CD4-positive, alpha-beta T cell (primary cell): ENCODE measurements at places on chromosomes 5 and 9.

- H3K27ac ChIP-seq = peak overlapping the region; percentile 59
- peak overlapping the region; percentile 1 for H3K4me3 ChIP-seq
- no peaks in the 10 kb centered on the region for H3K27me3 ChIP-seq
- no peak for DNase-seq
- peaks cover 64% of the 10 kb centered on the region for H3K4me1 ChIP-seq
- H3K36me3 ChIP-seq = no peaks in the 10 kb centered on the region
Observed at GRCh38 chr9:2023532-2023931, 8.4 kb downstream of the SMARCA2 start.

GRCh38 chr5:132704875-132705274, 31.1 kb downstream of the IL4 start:
- no peaks in the 10 kb centered on the region for H3K27me3 ChIP-seq
- DNase-seq = no peak
- H3K36me3 ChIP-seq = peaks cover 19% of the 10 kb centered on the region
- H3K4me3 ChIP-seq = no peak overlapping the region
- H3K4me1 ChIP-seq = no peaks in the 10 kb centered on the region
- no peak overlapping the region for H3K27ac ChIP-seq

DNA sequence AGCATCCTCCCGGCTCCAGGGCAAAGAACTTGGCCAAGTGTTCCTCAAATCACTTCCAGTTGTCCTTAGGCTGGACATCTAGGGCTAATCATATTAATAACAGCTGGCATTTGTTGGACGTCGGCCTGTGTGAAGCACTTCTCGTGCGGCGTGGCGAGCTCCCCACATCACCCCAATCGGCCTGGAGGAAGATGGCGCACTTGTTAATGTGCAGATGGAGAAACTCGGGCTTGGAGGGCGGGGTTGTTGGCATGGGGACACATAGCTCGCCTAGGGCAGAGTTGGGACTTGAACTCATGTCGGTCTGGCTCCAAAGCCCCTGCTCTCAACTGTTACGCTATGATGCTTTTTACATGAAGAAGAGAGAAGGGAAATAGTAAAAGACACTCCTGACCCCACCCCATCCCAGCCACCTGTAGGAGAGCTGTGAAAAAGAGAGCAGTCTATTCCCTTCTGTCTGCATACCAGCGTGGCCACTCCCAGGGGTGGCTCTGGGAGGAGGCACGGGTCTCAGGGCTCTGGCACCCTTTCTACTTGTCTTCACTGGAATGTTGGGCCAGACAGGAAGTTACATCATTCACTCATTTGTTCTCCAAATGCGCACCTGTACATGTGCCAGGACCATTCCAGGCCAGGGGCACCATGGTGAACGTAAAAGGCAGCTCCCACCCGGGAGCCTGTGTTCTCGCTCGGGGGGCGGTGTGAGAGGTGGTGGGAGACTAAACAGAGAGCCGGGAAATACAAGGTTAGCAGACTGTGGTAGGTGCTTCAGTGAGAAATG, 12.8 kb upstream of the NUP214 start:
- H3K4me1 ChIP-seq = no peaks in the 10 kb centered on the region
- no peak overlapping the region for H3K27ac ChIP-seq
- H3K36me3 ChIP-seq = no peaks in the 10 kb centered on the region
- H3K4me3 ChIP-seq = no peak overlapping the region

DNA sequence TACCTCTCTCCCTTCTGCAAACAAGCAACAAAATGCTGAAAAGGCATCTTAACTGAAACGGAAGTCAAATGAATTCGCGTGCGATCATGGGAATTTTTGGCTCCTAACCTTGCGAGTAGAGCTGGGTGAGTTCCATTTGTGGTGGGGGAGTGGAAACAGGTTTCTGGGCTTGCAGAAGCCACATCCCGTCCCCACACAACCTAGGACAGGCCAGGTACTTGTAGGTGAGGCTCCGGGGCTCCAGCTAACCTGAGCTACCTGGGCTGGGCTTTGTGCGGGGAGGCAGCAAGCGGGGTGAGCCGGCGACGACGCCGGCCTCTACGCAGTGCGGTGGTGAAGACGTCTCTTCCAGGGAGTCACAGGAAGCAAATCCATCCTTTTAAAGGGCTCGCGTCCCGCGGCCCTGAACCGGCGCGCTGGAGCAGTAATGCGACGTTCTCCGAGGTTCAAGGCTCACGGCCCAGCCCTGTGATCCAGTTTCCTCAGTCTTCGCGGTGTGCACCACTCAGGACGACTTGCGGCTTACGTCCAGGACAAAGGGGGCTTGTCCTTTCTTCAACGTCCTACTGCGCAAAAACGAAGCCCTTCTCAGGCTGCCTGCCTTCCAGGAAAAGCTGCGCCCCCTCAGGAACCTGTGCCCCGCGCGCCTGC, 567 bp upstream of the SPIN1 start:
- H3K27me3 ChIP-seq = no peaks in the 10 kb centered on the region
- peaks cover 15% of the 10 kb centered on the region for H3K4me1 ChIP-seq
- peak; percentile 45 for DNase-seq
- no peaks in the 10 kb centered on the region for H3K36me3 ChIP-seq

DNA sequence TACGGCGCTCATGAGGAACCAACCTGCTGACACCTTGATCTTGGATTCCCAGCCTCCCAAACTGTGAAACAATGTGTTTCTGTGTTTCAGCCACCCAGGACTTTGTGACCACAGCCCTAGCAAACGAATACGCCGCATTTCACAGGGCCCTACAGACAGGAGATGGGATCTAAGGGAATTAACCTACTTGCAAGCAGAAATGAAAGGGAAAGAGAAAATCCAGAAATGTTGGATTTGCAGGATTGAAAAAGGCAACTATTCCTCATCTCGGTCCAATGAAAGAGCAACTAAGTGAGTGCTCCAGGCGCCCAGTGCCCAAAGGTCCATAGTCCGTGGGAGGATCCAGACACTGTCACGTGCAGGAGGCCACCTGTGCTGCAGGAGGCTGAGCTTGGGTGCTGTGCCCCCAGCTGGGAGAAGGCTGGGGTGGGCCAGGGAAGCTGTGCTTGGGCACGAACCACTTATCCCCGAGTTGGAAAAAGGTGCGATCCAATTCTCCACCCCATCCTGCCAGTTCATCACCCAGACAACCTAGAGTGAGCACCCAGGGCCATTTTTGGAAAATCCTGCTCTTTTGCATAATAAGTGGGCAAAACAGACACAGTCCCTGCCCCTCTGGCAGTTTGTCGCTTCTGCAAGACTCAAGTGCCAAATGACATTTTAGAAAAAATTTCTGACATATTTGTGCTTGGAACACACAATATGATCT, 177.9 kb downstream of the C9orf50 start:
- DNase-seq = no peak
- H3K27me3 ChIP-seq = peaks cover 15% of the 10 kb centered on the region
- peaks cover 8% of the 10 kb centered on the region for H3K4me1 ChIP-seq
- no peak overlapping the region for H3K27ac ChIP-seq
- H3K36me3 ChIP-seq = no peaks in the 10 kb centered on the region
- no peak overlapping the region for H3K4me3 ChIP-seq

- peak overlapping the region; percentile 59 for H3K27ac ChIP-seq
- peaks cover 95% of the 10 kb centered on the region for H3K36me3 ChIP-seq
- peak overlapping the region; percentile 7 for H3K4me3 ChIP-seq
- H3K4me1 ChIP-seq = peaks cover 91% of the 10 kb centered on the region
- no peaks in the 10 kb centered on the region for H3K27me3 ChIP-seq
Observed at GRCh38 chr5:157222506-157223230, 42.0 kb downstream of the ITK start.

GRCh38 chr5:64164166-64164565, 1.5 kb upstream of the RNF180 start:
- H3K4me3 ChIP-seq = no peak overlapping the region
- H3K27me3 ChIP-seq = peaks cover 47% of the 10 kb centered on the region
- no peak overlapping the region for H3K27ac ChIP-seq
- H3K36me3 ChIP-seq = no peaks in the 10 kb centered on the region
- no peaks in the 10 kb centered on the region for H3K4me1 ChIP-seq

GRCh38 chr9:94922098-94922607, 195.7 kb downstream of the AOPEP start:
- H3K36me3 ChIP-seq = no peaks in the 10 kb centered on the region
- H3K4me3 ChIP-seq = no peak overlapping the region
- DNase-seq = no peak
- H3K27me3 ChIP-seq = no peaks in the 10 kb centered on the region
- H3K27ac ChIP-seq = no peak overlapping the region

DNA sequence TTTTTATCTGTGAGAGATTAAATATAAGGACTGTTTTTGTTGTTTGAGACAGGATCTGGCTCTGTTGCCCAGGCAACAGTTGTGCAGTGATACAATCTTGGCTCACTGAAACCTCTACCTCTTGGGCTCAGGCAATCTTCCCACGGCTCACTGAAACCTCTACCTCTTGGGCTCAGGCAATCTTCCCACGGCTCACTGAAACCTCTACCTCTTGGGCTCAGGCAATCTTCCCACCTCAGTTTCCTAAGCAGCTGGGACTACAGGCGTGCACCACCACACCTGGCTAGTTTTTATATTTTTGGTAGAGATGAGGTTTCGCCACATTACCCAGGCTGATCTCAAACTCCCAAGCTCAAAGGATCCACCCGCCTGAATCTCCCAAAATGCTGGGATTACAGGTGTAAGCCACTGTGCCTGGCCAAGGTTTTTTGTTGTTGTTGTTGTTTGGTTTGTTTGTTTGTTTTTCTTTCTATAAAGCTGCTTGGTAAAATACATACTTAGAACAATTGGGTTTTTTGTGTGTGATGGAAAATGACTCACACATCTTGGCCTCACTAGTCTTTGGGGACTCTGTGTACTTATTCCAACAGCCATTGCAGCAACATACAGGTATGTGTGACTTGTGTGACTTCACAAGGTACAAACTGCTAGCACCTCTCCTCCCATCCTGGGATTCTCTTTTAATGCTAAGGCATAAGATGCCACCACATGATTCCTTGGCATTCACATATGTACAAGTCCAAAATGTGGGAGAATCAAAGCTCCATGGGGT, 36.5 kb upstream of the RASA1 start:
- no peak overlapping the region for H3K4me3 ChIP-seq
- H3K36me3 ChIP-seq = no peaks in the 10 kb centered on the region
- peaks cover 5% of the 10 kb centered on the region for H3K4me1 ChIP-seq
- DNase-seq = no peak
- H3K27me3 ChIP-seq = no peaks in the 10 kb centered on the region

DNA sequence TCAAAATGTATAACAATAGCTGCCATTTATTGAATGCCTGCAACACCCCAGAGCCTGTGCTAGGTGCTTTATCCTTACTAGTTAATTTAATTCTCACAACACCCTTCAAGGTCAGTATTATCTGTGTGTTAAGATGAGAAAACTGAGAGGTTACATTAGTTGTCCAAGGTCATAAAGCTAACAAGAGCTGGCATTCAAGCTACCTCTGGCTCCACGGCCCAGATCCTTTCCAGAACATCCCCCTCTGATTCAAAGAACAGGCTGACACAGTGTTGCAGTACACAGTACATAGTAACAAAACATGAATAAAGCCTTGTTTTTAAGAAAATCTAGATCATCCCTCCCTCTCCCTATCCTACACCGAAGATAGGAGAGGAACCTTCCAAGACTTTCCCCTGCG, 9.4 kb upstream of the FRMPD1 start:
- H3K36me3 ChIP-seq = no peaks in the 10 kb centered on the region
- H3K4me1 ChIP-seq = no peaks in the 10 kb centered on the region
- no peak overlapping the region for H3K4me3 ChIP-seq
- H3K27ac ChIP-seq = no peak overlapping the region

DNA sequence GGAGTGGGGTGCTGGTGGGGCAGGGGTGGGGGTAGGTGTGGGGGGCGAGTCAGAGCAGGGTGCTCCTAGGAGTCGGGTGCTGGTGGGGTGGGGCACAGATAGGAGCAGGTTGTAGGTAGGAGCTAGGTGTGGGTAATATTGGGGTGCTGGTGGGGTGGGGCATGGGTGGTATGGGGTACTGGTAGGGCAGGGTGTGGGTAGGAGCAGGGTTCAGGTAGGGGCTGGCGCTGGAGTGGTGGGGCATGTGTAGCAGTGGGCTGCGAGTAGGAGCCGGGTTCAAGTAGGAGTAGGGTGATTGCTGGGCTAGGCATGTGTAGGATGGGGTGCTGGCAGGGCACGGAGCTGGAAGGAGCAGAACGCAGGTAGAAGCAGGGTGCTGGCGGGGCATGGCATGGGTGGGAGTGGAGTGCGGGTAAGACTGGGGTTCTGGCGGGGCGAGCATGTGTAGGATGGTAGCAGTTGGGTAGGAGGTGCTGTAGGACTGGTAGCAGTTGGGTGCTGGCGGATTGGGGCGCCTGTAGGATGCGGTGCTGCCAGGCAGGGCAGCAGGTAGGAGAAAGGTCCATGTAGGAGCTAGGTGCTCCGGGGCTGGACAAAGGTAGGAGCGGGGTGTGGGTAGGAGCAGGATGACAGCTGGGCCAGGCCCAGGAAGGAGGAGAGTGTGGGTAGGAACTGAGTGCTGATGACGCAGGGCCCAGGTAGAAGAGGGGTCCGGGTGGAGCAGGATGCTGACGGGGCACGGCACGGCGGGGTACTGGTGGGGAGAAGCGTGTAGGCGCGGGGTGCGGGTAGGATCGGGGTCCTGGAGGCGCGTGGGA, 105.5 kb upstream of the SIMC1 start:
- no peaks in the 10 kb centered on the region for H3K36me3 ChIP-seq
- H3K4me1 ChIP-seq = peaks cover 19% of the 10 kb centered on the region
- H3K4me3 ChIP-seq = peak overlapping the region; percentile 53
- H3K27me3 ChIP-seq = peaks cover 10% of the 10 kb centered on the region

DNA sequence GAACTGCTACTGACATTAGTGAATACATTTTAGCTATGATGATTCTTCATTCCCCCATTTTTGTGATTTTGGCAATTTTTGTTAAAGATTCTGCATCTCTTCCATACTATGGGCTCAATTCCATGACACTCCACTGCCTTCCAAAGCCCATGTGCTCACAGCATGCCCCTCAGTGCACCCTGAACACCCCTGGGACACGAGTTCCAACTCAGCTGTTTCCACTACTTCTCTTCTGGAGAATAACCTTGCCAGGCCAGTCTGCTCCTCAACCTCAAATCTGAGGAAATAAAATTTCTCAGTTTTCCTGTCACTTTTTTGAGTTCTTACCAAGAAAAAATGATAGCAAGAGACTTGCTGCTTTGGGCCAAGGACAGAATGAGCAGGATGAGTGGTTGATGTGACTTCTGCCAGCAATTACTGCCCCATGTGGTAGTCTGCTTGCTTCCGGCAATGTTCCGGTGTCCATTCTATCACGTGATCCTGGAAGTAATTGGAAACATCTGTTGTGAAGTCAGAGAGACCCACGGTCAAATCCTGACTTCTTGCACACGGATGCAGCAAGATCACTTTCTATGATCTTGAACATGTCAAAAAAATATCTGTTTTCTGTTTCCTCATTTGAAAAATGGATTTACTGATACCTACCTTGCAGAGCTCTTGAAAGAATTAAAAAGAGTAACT, 58.3 kb downstream of the EGFLAM start:
- no peaks in the 10 kb centered on the region for H3K36me3 ChIP-seq
- DNase-seq = no peak
- H3K27me3 ChIP-seq = no peaks in the 10 kb centered on the region

GRCh38 chr9:70865471-70865870, 255.9 kb downstream of the TRPM3 start:
- H3K36me3 ChIP-seq = no peaks in the 10 kb centered on the region
- H3K27me3 ChIP-seq = no peaks in the 10 kb centered on the region
- no peak for DNase-seq
- H3K27ac ChIP-seq = no peak overlapping the region

- H3K27ac ChIP-seq = no peak overlapping the region
- peak; percentile 25 for DNase-seq
- H3K4me3 ChIP-seq = no peak overlapping the region
- no peaks in the 10 kb centered on the region for H3K27me3 ChIP-seq
Observed at GRCh38 chr5:7754997-7755596, 95.8 kb downstream of the CFAP90 start.

- H3K4me3 ChIP-seq = no peak overlapping the region
- H3K27me3 ChIP-seq = no peaks in the 10 kb centered on the region
Observed at GRCh38 chr9:16544842-16545241, 325.6 kb downstream of the BNC2 start.

- DNase-seq = no peak
- H3K27ac ChIP-seq = no peak within 1 kb of the TSS
- H3K27me3 ChIP-seq = no peaks in the 10 kb centered on the region
- peaks cover 45% of the 10 kb centered on the region for H3K4me1 ChIP-seq
- no peaks in the 10 kb centered on the region for H3K36me3 ChIP-seq
Observed at GRCh38 chr5:139394654-139395566, at the start of gene PROB1. TSS of gene PROB1 (minus strand) at chr5:139395104. CDS start at chr5:139395081, 23 bp downstream.
